ENCODE measurements at places on chromosomes 7 and 10. TPM values are rescaled to one million over a fixed set of nuclear protein-coding genes. Genes with fewer than 3 reads are reported as not detected.

DNA sequence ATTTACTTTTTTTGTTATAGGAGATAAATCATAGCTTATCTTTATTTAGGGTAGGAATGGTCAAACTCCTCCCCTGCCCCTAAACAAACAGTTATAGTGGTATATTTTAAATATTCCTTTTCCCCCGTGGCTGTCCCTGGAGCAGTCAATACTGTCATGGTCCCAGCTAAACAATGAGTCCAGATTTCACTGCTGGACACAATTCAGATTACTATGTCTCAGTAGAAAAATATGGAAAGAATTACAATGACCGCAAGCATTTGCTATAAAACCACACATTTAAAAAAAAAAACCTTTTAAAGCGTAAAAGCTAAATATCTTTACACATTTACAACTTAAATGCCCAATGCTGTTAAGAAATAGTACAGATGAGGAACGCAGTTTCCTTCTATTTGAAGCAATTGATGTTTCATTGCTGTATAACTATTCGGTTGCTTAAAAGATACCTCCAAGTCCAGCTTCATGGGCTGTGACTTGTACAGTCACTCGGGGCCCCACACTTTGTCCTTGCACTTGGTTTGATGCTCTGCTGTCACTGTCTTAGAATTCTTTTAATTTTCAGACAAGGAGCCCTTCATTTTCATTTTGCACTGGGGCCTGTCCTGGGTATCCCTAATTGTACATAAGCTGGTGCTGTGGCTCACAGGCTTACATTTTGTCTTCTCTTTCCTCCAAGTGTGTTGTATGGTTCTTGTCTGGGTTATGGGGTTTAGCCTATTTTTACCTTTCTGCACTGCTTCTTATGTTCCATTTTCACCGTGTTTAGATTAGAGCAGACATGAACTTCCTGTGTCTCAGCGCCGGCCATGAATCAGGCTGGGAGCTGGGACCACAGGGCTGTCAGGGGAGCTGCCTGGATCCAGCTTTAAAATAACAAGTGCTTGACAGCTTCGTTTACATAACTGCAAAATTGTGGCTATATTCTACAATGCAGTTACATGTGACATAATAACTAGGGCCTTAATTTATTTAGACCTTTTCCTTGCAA lies 530.2 kb upstream of the FZD8 start:
- DNase-seq = no peak

CALHM3 gene
- total RNA-seq = not detected

DNA sequence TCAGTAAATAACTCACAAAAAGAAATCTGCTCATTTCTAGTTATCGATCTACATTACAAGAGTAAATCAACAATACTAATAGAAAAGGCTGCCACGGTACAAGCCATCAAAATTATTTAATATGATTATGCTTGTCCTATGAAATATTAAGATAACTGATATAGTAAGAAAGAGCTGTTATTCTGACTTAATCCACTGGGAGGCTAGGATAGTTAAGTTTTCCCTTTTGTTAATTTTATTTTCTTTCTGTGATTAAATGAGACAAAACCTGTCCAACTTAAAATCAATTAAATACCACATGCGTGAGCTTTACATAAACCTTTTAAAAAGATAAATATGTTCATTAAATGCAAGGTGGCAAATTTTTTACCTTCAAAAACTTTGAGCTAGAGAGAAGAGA lies 114.8 kb downstream of the LMBR1 start:
- DNase-seq = no peak

VWA2 gene
- total RNA-seq = not detected

SPAM1 gene
- not detected for total RNA-seq

- no peak for DNase-seq
Observed at GRCh38 chr10:58817201-58817846, 304.7 kb downstream of the BICC1 start.

- no peak for DNase-seq
Observed at GRCh38 chr10:117334926-117335325, 40.3 kb downstream of the PDZD8 start.

ACTA2 gene
- 2.6 TPM for total RNA-seq

GRCh38 chr7:1424041-1424440 lies 35.2 kb downstream of the MICALL2 start:
- no peak for DNase-seq

DNA sequence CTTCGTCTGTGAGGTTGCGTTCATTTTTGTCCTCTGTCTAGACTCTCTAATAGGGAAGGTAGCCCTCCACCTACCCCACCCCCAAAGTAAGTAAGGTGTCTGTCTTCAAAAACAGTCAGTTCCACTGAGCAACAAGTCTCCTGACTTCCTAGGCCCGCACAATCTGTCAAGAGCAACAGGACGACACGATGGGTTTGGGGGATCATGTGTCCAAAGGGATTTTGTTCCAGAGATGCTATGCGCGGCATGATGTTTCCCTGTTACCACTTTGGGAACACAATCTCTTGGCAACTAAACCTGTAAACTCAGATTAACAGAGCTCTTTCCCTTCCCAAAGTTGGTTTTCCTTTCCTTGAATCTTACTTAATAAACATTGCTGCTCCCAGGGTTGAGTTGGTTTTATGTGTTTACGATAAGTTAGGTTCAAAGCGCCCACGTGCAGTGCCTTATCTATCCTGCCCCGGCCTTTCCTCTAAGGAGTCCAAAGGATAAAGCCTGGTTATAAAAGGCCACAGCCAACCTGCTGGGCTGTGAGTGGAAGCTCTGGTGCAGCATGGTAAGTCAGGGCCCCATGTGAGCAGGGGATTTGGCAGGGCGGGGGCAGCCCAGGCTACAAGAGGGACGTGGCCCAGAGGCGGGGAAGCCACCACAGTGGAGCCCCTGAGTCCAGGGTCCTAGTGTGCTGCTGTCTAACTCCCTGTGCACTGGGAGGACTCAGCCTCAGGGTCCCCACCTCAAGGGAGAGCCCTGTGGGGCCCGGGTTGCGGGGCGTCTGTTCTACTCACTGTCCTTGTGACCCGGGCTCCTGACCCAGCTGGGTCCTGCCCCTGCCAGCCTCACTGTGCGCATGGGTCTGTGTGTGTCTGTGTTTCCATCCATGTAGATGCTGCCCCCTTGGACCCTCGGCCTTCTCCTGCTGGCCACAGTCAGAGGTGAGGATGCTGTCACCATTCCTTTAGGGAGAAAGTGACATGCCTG lies at the start of gene PNLIPRP2:
TSS of gene PNLIPRP2 (plus strand) at position 531 of the 978 bp plus-strand sequence.
- no peak for DNase-seq

LRRC4 gene
- total RNA-seq = 1.2 TPM

DDX56 gene
- total RNA-seq = 224 TPM

CLIP2 gene
- 2.5 TPM for total RNA-seq

- no peak for DNase-seq
Observed at GRCh38 chr7:120402079-120402767, 129.2 kb downstream of the KCND2 start.

GIMAP2 gene
- 22.7 TPM for total RNA-seq

DNA sequence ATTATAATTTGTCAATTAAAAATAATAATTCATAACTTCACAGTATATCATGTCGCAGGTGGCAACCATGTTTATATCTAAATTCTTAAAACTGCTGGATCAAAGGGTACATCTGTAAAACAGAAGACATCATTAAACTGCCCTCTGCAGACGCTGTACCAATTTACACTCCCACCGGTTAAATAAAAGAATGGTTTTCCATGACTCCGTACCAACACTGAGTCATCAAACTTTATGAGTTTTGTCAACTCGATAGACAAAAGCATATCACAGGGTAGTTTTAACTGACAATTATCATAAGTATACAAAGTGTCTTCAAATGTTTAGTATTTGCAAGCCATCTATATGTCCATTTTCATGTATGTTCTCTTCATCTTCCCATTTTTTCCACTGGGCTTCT lies 5.7 kb upstream of the GSTK1 start:
- DNase-seq = no peak

DNA sequence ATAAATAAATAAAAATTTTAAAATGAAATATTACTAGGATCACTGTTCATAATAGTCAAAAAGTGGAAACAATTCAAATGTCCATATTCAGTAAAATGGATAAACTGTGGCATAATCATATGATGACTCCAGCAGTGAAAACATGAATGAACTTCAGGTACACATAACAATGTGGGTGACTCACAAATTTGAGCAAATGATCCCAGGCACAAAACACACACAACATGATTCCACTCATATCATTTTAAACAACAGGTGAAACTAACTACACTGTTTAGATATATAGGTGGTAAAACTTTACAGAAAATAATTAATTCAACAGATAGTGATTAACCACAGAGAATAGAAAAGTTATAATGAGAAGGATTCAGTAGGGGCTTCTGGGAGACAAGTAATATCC lies 14.7 kb upstream of the SAMD8 start:
- no peak for DNase-seq

- no peak for DNase-seq
Observed at GRCh38 chr7:16357921-16358320, 63.4 kb downstream of the CRPPA start.

DNA sequence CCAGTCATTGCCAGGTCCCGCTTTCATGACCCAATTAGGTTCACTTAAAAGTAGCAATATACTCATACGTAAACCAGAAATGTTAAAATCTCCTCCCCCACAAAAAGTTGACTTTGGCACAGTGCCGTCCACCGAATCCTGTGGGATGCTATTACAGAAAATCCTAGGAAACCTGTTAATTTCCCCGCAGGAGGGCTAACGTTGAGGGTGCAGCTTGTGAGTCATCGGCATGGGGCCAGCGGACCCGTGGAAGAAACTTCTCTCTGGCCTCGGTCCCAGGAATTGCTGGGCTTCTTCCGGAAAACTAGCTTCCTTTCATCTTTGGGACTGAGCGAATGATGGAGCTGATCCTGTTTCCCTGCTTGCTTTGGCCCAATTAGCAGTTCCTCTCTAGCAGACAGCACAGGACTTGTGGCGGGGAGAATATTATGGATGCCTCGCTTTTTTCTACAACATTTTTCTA lies 13.5 kb downstream of the CRYGN start:
- DNase-seq = no peak

GNG11 gene
- not detected for total RNA-seq

- no peak for DNase-seq
Observed at GRCh38 chr10:126963354-126963753, 58.1 kb downstream of the DOCK1 start.

GRCh38 chr10:17200912-17201793 lies at the start of gene TRDMT1:
TSS of gene TRDMT1 (minus strand) at chr10:17201672. CDS start at chr10:17201634, 38 bp downstream.
- peak; percentile 73 for DNase-seq

DNA sequence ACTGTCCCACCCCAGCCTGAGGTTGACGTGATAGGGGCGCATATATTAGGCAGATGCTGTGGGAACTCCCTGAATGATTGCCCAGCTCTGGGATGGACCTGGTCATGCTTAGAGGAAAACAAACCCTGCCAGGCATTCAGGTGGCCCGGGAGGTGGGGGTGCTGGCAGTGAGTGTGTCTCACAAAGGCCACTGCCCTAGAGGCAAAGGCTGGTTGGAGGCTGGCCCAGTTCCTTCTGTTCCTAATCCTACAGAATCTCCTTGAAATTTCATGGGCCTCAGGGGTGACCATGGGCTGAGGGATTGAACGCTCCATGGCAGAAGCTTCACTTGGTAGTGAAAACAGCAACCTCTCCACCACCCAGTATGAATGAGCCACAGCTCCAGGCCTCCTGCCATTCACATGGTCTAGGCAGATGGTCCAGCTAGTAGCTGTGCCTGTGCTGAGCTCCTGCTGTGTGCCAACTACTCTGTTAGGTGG lies 25.6 kb downstream of the ADRA2A start:
- DNase-seq = no peak

FAM241B gene
- 15.3 TPM for total RNA-seq

DNA sequence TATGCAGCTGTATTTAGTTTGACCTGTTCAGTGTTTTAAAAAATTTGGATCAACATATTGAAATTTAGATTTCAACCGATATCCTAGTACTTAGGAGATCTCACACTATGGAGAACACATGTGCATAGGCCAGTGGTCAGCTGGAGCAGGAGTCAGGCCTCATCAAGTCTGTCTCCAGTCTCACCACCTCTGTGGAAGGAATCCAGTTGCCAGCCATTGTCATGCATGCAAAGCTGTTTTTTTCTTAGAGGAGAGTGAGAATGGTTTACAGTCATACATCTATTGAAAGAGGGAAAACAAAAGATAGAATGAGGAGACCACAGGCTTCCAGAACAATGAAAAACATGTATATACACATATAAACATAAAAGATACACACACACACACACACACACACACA lies 7.6 kb upstream of the CLEC5A start:
- DNase-seq = no peak

DNA sequence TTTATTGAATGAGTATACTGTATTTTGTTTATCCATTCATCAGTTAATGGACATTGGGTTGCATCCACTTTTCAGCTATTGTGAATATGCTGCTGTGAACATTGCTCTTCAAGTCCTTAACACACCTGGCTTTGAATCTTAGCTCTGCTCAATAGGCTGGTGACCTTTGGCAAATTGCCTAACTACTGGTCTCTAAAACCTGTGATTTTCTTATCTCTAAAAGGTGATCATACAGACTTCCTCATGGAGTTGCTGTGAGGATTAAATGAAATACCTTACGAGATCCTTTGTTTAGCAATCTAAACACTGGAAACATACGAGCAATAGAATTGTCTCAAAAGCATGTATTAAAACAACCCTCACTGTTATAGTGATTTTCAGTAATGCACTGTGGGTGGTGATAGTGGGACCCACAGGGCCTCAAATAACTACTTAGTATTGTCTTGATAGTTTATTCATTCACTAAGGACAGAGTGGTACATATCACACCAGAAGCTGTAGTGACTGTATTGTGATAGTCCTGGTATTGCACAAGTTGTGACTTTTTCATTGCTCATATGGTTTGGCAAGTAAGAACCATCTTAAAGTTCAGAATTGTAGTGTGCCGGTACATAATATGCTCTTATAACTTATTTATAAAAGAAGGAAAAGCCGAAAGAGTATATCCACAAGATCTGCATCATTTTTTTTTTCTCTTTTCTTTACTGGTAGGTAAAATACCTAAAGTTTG lies 257.6 kb downstream of the EXOC4 start:
- DNase-seq = no peak

GRCh38 chr7:133781486-133782090 lies 345.6 kb upstream of the LRGUK start:
- DNase-seq = no peak

GRCh38 chr7:45973725-45974532 lies 52.9 kb upstream of the IGFBP3 start:
- DNase-seq = no peak

- no peak for DNase-seq
Observed at GRCh38 chr7:3371601-3372000, 70.5 kb downstream of the SDK1 start.

- DNase-seq = no peak
Observed at GRCh38 chr10:7202793-7203355, 208.0 kb downstream of the SFMBT2 start.

GRCh38 chr7:81516898-81517297 lies 252.9 kb downstream of the HGF start:
- no peak for DNase-seq

- DNase-seq = no peak
Observed at GRCh38 chr10:34760606-34761005, 54.5 kb downstream of the PARD3 start.
